Stimulated activated CD4-positive, alpha-beta T cell treated with anti-CD3 and anti-CD28 coated beads, Interleukin-15, amount 100 ng/mL, for 1 hour (primary cell): ENCODE measurements at places on chromosomes 4 and X.

- no peak for DNase-seq
These were observed 283.5 kb downstream of the C4orf33 start for GRCh38 chr4:129379429-129379828.

DNA sequence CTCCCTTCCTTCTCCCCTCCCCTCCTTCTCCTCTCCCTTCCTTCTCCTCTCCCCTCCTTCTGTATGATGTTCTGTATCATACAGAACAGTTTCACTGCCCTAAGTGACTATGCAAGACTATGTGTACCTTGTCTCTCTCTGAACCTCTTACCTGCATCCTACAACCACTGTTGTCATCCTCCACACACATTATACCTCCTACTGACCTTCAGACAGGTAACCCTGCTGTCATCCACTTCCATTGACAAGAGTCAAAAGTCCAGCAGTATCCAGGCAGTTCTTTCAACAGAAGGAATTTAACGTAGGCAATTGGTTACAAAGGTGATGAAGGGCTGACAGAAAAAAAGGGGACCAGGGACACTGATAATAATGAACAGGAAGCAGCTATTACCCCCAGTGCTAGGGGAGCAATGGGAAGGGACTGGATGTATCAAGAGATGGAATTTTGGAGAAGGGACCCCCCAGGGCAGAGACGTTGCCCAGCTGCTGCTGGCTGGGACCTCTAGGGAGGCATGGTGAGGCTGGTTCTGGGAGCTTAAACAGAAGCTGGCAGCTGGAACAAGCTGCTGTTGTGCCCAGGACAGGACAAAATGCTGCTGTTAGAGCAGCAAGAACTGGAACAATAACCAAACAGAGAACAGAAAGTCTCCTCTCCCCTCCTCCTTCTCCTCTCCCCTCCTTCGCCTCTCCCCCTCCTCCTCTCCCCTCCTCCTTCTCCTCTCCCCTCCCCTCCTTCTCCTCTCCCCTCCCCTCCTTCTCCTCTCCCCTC, 84.7 kb downstream of the DCTD start:
- DNase-seq, result no peak

- no peak for DNase-seq
These were observed 12.9 kb downstream of the SHROOM4 start for GRCh38 chrX:50801135-50801534.

- no peak for DNase-seq
These were observed 89.1 kb downstream of the RAPGEF2 start for GRCh38 chr4:159191989-159192388.

GRCh38 chr4:173498023-173498422, 32.0 kb downstream of the HAND2 start:
- no peak for DNase-seq

- no peak for DNase-seq
These were observed 434.6 kb downstream of the PCDH11X start for GRCh38 chrX:92213786-92214185.

DNA sequence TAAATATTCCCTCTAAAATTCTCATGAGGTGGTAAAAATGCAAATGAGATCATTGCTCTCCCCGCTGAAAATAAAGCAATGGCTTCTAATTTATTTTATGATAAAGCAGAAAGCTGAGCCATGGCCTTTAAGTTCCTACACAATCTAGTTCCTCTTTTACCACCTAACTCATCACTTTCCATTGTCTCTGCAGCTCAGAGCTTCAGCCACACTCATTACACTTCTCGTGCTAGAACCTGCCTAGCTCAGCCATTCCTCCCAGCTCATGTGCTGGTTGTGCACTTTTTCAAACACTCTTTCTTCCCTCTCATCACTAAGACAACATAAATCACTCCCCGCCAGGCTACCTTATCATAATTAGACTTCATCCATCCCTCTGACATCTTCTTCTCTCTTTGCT, 1112.1 kb upstream of the PRKX start:
- DNase-seq, result no peak

DNA sequence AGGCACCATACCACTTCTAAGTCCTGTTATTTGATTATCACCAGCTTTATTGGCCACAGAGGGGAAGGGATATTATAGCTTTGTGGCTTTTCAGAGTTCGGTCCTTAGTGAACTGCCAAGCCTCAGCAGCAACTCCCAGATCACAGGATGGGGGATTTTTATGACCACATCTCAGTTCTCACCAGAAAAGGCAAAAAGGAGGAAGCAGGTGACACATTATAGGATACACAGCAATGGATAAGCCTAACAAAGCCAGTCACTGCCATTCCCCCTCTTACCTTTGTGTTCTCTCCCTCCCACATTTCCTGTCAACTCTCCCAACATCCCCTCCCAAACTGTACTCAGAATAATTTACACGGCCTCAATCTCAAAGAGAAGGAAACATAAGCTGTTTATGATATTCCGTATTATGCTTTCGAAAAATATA, 142.8 kb downstream of the MGST2 start:
- no peak for DNase-seq

DNA sequence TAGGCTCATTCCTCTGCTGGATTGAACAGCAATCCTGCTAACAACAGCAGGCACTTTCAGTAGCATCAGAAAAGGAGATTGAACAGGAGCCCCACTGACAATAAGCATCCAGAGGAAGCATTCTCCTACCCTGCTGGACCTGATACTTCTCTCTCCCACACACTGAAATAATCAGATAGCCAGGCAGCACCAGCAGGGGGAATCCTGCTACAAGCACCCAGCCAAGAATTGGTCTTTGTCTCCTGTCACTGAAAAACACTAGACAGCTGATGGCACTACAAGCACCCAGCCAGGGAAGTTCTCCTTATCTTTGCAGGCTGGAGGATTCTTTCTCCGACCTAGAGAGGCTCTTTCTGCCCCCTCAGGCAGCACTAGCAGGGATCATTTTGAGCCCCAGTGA, 444.3 kb upstream of the GRIA3 start:
- DNase-seq, result no peak

DNA sequence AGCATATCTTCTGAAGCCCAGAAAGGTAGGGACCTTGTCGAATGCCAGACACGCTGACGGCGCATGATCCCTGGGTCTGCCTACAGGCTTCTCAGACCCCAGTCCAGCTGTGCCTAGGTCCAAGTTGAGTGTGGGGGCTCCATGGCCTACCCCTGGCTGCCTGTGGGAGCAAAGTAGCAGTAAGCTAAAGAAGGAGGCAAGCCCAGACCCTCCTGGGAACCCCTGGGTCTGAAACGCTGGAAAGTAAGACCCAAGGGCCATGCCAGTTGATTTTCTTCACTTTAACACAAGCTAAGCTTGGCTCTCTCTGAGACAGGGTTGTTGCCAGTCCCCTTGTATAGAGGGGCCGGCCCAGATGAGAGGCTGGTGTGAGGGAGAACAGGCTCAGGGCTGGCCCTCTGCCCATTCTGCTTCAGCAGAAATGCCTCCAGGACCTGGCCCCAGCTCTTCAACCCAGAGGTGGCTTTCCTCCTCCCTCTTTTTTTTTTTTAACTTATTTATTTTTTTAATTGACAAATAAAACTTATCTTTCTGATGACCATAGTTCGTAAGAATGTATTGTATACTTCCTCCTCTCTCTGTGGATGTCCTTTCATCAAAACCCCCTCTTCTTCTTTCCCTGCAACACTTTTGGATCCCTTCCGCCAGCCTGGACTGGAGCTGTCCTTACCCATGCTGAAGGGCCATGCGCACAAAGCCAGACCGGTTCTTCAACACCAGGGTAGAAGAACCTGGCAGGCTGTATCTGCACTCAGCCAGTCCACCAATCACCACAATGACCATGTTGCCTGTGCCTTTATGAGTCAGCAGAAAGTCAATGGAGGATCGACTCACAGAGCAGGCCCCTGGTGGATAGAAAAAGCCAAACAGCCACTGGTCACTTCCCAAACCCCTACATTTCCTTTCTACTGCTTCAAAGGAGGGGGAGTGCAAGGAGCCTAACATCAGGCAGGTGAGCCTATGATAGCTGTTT, 7.1 kb downstream of the AWAT2 start:
- DNase-seq, result no peak

DNA sequence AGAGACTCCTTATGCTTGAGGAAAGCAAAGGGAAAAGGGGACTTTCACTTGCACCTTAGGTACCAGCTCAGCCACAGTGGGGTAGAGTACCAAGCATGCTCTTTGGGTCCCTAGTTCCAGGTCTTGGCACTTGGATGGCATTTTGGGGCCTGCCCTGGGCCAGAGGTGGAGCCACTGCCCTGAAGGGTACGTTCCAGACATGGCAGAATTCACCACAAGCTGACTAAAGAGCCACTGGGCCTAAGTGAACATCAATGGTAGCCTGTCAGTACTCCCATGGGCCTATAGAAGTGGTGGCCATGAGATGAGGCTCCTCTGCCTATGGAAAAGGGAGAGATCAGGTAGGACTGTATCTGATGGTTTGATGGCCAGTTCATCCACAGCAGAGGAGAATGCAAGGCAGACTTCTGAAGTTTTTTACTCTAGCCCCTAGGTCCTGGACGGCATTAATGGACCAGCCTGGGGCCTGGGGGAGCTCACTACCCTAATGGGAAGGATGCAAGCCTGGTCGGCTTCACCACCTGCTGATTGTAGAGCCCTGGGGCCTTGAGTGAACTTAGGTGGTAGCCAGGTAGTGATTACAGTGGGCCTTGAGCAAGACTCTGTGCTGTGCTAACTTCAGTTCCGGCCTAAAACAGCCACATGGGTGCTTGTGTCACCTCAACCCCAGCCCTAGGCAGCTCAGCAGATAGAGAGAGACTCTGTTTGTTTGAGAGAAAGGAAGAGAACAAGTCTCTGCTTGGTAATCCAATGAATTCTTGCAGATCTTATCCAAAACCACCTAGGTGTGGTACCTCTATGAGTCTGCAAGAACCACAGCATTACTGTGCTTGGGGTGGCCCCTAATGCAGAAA, 19.8 kb upstream of the HSFX4 start:
- no peak for DNase-seq

DNA sequence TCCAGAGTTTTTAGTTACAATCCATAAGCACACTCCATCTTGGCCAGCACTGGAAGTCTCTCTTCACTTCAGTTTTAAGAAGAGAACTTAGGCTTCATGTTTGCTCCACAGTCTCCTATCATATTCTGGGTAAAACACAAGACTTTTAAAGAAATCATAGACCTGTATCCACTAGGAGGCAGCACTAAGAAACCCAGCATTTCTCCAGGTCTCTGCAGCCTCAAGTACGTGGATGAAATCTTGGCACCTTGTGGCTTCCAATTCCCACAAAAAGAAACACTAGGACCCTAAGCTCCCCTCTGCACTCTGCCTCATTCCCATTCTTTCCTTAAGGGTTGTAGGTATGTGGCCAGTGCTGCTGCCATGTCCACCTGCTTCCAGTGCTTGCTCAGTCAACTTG, 367.3 kb upstream of the CASK start:
- DNase-seq, result no peak

DNA sequence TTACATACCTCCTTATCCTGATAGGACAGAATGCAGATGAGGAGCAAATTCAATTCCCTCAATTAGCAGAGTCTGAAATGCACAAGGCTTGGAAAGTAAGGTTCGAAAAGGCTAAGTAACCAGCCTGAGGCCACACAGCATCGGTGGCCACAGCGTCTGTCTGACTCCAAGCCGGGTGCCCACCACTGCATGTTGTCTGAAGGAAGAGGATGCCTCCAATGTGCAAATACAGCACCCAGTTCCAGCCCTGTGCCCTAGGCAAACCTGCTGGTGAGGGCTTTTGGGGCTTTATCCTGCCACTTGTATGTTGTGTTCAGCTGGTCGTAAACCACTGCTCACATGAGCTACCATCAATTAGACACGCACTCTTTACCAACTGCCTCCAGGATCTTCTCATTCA, 48.6 kb upstream of the PPP2R2C start:
- no peak for DNase-seq

DNA sequence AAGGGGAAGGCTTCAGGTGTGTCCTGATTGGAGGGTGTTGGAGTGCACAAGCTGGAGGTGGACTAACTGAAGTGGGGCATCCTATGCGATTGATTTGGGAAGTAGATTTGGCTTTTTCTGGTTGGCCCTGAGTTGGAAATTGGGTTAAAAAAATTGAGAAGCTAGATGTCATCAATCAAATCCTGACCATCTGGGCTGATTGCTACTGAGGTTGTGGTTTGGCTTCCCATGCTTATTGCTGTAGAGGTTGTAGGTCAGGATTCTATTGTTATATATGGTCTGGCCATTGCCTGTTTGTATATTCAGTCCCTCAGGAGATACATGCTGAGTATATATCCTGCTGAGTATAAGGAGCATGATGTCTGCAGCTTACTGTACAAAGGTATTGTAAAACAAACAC, 7.7 kb upstream of the ZNF81 start:
- DNase-seq, result no peak

GRCh38 chr4:35175894-35176293, 1068.4 kb downstream of the ARAP2 start:
- no peak for DNase-seq

GRCh38 chrX:15188039-15188438, 81.8 kb downstream of the ASB9 start:
- no peak for DNase-seq

DNA sequence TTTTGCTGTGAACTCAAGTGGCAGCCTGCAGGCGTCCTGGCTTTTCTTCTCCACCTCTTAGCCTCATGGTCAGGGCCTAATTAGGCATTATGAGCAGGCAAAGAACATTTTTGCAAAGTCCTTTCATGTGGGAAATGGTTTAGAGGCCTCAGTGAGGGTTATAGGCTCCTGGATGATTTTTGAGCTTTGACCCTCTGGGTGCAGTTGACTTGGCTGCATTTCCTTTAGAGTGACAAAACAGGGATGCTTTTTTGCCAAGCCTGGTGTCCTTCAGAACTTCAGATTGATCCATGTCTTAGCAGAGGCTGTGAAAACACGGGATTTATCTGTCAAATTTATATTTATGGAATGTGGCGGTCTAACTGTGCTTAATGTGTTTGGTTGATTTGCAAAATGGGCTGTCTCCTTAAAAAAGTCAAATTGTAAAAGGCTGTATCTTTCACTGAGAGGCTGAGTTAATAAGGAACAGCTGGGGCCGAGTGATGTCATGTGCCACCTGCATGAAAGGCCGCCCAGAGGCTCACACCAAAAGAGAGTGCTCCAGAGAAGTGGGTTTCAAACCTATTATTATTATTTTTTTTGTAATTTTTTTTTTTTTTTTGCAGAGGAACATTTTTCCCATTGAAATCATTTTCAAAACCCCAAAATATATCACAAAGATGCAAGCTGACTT, 192.2 kb upstream of the ARX start:
- no peak for DNase-seq

- no peak for DNase-seq
These were observed 28.1 kb downstream of the DDIT4L start for GRCh38 chr4:100162027-100162685.
